BJ (cell line): ENCODE measurements at places on chromosomes 5 and 9.

DNA sequence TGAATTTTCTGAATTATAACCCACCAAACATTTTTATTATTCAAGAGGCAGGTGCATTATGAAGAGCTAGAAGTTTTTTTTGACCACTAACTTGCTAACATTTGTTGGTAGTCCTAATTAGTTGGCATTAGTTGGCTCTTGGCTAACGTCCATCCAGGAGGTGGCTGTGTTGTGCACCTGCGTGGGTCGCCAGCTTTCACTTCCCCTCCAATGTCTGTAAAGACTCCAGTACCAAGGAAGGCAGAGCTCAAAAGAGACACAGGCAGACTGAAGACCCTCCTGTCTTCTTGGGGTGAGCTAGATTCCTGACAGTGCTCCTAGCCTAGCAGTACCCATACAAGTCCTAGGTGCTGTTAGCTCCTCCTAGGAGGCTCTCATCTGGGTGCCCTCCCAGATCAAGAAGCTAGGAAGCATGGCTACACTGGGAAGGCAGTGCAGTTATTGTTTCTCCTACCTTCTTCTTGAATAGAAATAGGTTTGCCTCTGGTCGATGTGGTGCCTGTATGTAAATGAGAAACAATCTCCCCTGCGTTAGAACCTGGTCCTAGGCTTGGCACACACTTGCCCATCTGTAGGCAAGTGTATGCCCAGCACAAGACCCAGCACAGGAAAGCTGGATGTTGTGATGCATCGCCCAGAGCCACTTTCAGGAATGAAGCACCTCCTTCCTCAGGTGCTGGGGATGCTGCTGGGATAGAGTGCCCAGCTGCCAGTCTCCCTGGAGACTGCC is 190.9 kb downstream of the ICE1 start:
- DNase-seq: no peak

- no peak for DNase-seq
Observed at GRCh38 chr9:84758817-84759216, 89.3 kb downstream of the NTRK2 start.

- DNase-seq: no peak
Observed at GRCh38 chr5:1466631-1467265, 21.5 kb upstream of the SLC6A3 start.

GRCh38 chr5:111735583-111736270 is 21.3 kb downstream of the NREP start:
- peak; percentile 76 for DNase-seq

DNA sequence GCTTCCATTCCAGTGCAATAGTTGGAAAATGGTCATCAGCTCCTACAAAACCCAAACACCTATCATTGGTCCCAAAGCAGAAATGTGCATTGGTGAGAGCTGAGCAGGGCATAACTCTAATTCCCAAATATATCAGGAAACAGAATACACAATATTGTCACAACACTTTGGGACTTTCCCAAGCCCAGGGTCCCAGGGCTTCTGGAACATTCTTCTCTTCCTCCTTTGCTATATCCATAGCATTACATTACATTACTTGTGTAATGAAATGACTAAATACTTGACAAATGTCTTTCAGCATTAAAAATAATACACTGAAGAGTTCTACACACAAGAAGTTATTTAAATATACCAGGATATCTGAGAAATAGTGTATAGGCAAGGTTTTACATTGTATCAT is 45.6 kb downstream of the LIX1 start:
- no peak for DNase-seq

DNA sequence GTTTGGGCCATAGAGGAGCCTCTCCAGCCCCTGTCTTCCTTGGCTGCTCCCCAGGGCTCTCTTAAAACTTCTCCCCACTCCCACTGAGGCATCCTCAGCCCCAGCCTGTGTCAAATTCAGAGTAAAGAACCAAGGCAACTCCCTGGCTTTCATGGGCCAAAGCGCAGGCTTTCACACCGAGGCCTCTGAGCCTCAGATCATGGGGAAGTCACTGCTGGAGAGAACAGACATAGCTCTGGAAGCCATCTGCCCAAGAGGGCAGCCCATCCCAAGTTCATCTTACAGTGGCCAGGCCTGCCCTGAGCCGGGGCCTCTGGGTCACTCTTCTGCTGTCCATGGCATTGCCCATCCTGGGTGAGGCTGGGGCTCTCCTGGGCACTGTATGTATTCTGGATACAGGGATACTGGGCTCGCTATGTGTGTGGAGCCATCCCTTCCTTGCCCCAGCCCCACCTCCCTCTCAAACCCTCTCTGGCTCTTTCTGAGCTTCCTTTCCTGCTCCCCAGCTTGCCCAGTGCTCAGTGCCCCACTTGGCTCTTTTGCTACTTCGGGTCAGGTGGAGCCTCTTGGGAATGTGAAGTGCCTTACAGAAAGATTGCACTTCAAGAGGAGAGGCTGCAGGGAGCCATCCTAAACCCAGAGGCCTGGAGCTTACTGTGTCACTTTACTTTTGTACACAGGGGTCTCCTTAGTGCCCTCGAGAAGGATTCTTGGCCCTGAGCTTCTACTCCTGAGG is 33.0 kb downstream of the TGFBI start:
- no peak for DNase-seq

GRCh38 chr9:136587145-136587943 is 41.5 kb upstream of the NOTCH1 start:
- no peak for DNase-seq

DNA sequence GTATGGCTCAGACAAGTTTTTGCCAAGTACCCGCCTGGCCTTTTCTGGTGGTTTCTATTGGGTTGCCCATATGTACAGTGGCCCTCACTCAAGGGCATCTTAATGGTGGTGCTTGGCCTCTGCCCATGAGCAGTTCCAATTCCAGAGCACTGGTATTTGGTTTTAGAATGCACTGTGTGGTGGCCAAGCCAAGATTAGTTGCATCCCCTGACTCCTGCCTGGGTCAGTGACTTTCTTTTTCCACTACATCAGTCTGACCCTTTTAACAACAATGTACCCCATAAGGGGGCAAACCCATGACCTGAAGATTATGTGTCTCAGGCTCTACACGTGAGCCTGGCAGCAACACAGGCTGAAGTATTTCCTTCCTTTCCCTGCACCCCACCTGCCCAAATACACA is 34.2 kb downstream of the NPR3 start:
- DNase-seq: no peak

GRCh38 chr5:125634216-125634835 is 788.9 kb upstream of the GRAMD2B start:
- no peak for DNase-seq
